ENCODE measurements at places on chromosomes 2 and 18. TPM values are rescaled to one million over a fixed set of nuclear protein-coding genes. Genes with fewer than 3 reads are reported as not detected.

The ING5 gene
- 24.4 TPM for total RNA-seq

The DAPL1 gene
- total RNA-seq, result not detected

The CLEC4F gene
- total RNA-seq, result not detected

The CXCR1 gene
- not detected for total RNA-seq

The COQ10B gene
- total RNA-seq, result 18.5 TPM

The CRYGC gene
- total RNA-seq, result not detected

The GATA6 gene
- 1.8 TPM for total RNA-seq

The TCF23 gene
- total RNA-seq, result not detected

The CNGA3 gene
- not detected for total RNA-seq

The QPCT gene
- total RNA-seq, result 20.4 TPM

The MEP1B gene
- not detected for total RNA-seq

The EGR4 gene
- total RNA-seq, result 0.28 TPM

The SERPINB13 gene
- not detected for total RNA-seq

The SP9 gene
- 1.9 TPM for total RNA-seq

The CYP26B1 gene
- total RNA-seq, result 16.9 TPM

The UPP2 gene
- not detected for total RNA-seq

The EFEMP1 gene
- total RNA-seq, result 44.6 TPM

Data from A549 treated with Mapracorat at 1 μM for 4 hours (cell line).